ENCODE measurements at places on chromosomes 11 and 22. TPM values are rescaled to one million over a fixed set of nuclear protein-coding genes. Genes with fewer than 3 reads are reported as not detected.

GRCh38 chr11:1496761-1497095 is 10.1 kb upstream of the MOB2 start:
- H3K4me1 ChIP-seq: no peaks in the 10 kb centered on the region
- no peak for DNase-seq
- H3K4me3 ChIP-seq: no peak overlapping the region
- H3K27me3 ChIP-seq: no peaks in the 10 kb centered on the region
- H3K27ac ChIP-seq: no peak overlapping the region

DNA sequence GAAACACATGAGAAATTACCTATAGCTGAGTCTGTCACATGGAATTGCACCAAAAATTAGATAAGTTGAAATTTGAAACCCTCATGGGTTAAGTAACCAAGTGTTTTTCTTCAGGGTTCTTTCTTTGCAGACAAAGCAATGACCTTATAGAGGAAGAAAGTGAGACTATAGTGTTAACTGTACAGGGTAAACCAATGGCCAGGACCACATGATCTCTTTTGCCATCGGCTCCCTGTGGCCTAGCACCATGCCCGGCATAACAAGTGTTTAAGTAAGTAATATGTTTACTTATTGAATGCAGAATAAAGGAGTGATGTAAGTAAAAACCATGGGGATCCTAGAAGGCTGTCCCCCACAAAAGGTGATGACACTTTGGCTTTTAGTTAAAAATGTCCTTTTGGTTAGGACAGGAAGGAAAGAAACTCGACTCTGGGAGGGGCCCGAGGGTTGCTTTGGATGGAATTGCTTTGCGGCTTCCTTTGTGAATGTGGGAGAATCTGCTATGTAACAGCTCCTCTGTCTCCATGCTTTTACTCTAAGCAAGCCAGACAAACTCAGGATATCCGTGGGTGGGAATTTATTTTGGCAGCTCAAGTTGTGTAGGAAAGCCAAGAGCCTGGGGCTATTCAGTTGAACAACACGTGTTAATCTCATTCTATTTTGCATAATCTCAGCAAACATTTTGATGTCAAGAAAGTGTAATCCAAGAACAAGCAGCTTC is 454.7 kb downstream of the INSC start:
- no peak overlapping the region for H3K4me3 ChIP-seq
- H3K4me1 ChIP-seq: no peaks in the 10 kb centered on the region
- no peak for DNase-seq
- 0 out of 2 replicates have a peak, but pooled peaks cover 7% of the 10 kb centered on the region for H3K27me3 ChIP-seq
- no peak overlapping the region for H3K27ac ChIP-seq
- H3K36me3 ChIP-seq: no peaks in the 10 kb centered on the region

Gene KRTAP5-11
- not detected for total RNA-seq

Gene MMP1
- not detected for total RNA-seq

Gene CDHR5
- total RNA-seq: not detected

Gene DNAJB13
- 0.22 TPM for total RNA-seq

DNA sequence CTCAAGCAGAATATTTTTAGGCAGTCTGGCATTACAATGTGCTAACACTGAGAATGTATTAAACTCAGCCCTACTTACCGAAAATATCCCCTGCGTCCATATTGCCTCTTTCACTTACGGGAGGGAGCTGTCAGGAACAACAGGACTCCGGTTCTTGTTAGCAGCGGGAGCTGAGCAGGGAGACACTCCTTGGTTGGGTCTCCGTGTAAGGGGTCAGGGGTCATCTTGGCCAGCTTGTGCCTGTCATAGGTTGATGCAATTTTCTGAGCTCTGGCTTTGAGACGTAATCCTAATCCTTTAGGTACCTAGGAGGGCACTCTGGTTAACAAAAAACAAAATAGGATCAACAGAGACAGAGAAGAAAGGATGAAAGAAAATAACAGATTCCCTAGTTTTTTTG is 1477.2 kb downstream of the BRD1 start:
- H3K4me3 ChIP-seq: no peak overlapping the region
- H3K36me3 ChIP-seq: no peaks in the 10 kb centered on the region
- no peaks in the 10 kb centered on the region for H3K27me3 ChIP-seq
- no peak for DNase-seq

GRCh38 chr11:72308226-72309073 is 64.5 kb upstream of the PHOX2A start:
- H3K4me3 ChIP-seq: no peak overlapping the region
- no peaks in the 10 kb centered on the region for H3K27me3 ChIP-seq
- H3K27ac ChIP-seq: no peak overlapping the region

- no peaks in the 10 kb centered on the region for H3K27me3 ChIP-seq
Observed at GRCh38 chr11:111691741-111692140, 74.4 kb downstream of the PPP2R1B start.

- H3K36me3 ChIP-seq: no peaks in the 10 kb centered on the region
- H3K27ac ChIP-seq: no peak overlapping the region
- H3K27me3 ChIP-seq: no peaks in the 10 kb centered on the region
- no peak for DNase-seq
- H3K4me1 ChIP-seq: peaks cover 12% of the 10 kb centered on the region
Observed at GRCh38 chr11:7569044-7569443, 55.2 kb downstream of the PPFIBP2 start.

Gene UPK3A
- not detected for total RNA-seq

- peaks cover 29% of the 10 kb centered on the region for H3K27me3 ChIP-seq
- H3K36me3 ChIP-seq: no peaks in the 10 kb centered on the region
- H3K4me3 ChIP-seq: no peak overlapping the region
- DNase-seq: no peak
- no peaks in the 10 kb centered on the region for H3K4me1 ChIP-seq
Observed at GRCh38 chr22:36212901-36213300, 11.3 kb upstream of the APOL4 start.

DNA sequence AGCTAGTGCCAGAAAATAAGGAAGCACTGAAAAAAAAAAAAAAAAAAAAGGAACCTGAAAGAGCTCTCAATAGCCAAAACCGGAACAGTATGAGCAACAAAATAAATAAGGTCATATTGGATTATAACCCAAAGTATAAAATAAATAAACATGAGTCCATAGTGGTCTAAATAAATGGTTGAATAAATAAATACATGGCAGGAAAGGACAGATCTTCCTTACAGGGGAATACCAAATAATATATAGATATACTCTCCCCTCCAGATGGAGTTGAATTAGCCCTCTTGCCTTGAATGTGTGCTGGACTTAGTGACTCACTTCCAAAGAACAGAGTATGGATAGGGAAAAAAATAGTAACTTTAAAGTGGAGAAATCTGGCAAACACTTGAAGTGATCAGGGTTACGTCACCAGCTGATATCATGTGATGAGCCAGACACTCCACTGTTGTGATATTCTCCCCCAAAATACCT is 14.3 kb upstream of the ARRB1 start:
- no peaks in the 10 kb centered on the region for H3K4me1 ChIP-seq
- H3K36me3 ChIP-seq: no peaks in the 10 kb centered on the region
- H3K27ac ChIP-seq: no peak overlapping the region
- H3K4me3 ChIP-seq: no peak overlapping the region

DNA sequence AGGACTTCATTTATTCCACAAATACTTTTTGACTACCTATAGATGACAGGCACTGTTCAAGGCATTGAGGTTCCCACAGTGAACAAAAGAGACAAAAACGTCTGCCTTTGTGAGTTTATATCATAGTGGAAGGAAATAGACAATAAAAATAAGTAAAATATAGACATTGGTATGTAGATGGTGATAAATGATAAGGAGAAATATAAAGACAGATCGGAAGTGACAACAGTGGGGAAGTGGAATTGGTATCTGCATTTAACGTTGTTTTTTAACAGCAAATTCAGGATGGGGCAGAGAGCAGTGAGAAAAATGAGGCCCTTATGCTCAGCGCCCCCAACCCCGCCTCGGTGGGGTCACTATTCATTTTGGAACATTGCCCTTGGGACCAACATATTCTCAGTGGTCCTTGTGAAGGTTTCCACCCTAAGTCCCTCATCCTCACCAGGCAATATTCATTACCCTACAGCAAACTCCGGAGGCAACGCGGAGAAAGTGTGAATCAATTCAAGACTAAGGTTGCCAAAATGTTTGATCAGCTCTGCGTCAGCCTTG is 627 bp upstream of the PEX26 start:
- peak overlapping the region; percentile 76 for H3K27ac ChIP-seq
- H3K27me3 ChIP-seq: no peaks in the 10 kb centered on the region
- H3K4me3 ChIP-seq: peak overlapping the region; percentile 87
- H3K4me1 ChIP-seq: peaks cover 14% of the 10 kb centered on the region

- DNase-seq: no peak
- no peak overlapping the region for H3K27ac ChIP-seq
- H3K27me3 ChIP-seq: no peaks in the 10 kb centered on the region
- no peaks in the 10 kb centered on the region for H3K36me3 ChIP-seq
Observed at GRCh38 chr11:117418737-117419481, 91.3 kb downstream of the CEP164 start.

Gene CABP2
- total RNA-seq: not detected

Gene DYNC2H1
- total RNA-seq: 1.5 TPM

Gene OR5P2
- total RNA-seq: not detected

DNA sequence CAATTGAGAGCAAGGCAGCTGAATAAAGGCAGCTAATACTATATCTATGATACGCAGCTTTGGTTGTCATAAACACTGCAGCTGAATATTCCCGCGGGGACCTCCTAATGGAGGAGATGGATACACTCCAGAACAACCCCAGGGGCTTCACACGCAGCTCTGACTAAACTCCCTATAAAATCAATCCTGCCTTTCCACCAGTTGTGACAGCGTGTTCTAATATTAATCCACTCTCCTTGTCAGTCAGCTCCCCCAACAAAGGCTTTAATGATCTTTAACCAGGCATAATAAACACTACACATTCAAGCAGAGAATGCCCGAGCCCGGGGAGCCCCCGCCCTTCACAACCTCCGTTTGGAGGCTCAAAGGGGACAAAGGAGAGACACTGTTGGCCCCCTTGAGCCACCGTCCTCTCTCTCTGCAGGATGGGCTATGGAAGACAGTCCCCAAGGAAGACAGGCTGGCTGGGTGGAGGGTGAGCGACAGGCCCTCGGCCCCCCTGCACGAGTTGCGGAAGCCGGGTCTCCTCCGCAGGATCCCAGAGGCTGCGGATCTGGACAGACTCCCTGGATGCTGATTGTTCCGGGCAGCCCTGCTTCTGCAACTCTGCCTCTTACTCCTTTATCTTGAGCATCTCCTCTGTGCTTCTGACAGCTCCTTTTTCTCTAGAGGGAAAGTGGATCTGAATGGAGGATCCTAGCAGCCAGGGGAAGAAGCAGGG is 565.2 kb downstream of the BUD13 start:
- H3K27me3 ChIP-seq: peaks cover 18% of the 10 kb centered on the region
- H3K4me1 ChIP-seq: no peaks in the 10 kb centered on the region
- DNase-seq: no peak

DNA sequence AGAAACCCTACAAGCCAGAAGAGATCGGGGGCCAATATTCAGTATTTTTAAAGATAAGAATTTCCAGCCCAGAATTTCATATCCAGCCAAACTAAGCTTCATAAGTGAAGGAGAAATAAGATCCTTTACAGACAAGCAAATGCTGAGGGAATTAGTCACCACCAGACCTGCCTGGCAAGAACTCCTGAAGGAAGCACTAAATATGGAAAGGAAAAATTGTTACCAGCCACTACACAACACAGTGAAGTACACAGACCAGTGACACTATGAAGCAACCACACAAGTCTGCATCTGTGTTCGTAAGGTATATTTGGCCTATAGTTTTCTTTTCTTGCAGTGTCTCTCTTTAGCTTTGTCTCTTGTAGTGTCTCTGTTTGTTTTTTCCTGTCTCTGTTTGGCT is 29.0 kb downstream of the TMEM225 start:
- H3K4me3 ChIP-seq: no peak overlapping the region
- DNase-seq: no peak

Gene SCGB1C1
- total RNA-seq: not detected

- no peaks in the 10 kb centered on the region for H3K36me3 ChIP-seq
- DNase-seq: no peak
- no peaks in the 10 kb centered on the region for H3K4me1 ChIP-seq
- no peak overlapping the region for H3K4me3 ChIP-seq
Observed at GRCh38 chr11:115169251-115169650, 335.0 kb downstream of the CADM1 start.

- no peak for DNase-seq
- no peak overlapping the region for H3K4me3 ChIP-seq
- no peak overlapping the region for H3K27ac ChIP-seq
- no peaks in the 10 kb centered on the region for H3K27me3 ChIP-seq
Observed at GRCh38 chr11:64772303-64773018, 5.9 kb downstream of the SF1 start.

Gene MFRP
- total RNA-seq: not detected

Gene ARHGAP32
- total RNA-seq: 27.8 TPM

DNA sequence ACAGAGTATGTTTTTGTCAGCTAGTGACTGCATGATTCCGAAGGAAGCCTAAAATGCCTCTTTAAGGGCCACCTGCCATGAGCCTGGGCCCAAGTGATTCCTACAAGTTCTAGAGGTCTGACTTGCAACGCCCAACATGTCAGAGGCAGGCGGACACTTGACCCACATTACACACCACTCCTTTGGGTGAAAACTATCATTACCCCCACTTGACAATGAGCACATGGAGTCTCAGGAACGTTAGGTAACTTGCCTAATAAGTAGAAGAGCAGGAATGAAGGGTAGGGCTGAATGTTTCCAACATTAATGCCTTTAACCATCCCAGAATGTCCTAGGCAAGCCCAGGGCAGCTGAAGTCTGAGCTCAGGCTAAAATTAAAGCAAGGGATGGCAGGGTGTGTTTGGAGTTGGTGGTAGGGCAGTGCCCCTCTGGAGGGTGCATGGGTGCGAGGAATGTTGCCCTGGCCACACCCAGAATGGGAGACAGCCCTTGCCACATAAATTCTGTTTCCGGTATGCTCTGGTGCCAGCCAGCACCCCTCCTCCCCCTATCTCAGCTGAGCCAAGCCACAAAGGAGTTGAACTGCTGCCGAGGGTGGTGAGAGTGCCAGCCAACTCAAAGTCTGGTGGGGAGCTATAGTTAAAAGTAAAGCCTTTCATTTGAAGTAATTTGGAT is 2.5 kb downstream of the PLAAT2 start:
- peaks cover 10% of the 10 kb centered on the region for H3K4me1 ChIP-seq
- no peak overlapping the region for H3K4me3 ChIP-seq
- H3K27me3 ChIP-seq: no peaks in the 10 kb centered on the region

Gene KIAA1671
- total RNA-seq: 36.8 TPM

GRCh38 chr22:42564699-42565098 is 10.9 kb downstream of the SERHL2 start:
- H3K27ac ChIP-seq: no peak overlapping the region
- H3K36me3 ChIP-seq: no peaks in the 10 kb centered on the region
- H3K4me3 ChIP-seq: no peak overlapping the region
- DNase-seq: no peak
- H3K4me1 ChIP-seq: no peaks in the 10 kb centered on the region

- no peaks in the 10 kb centered on the region for H3K27me3 ChIP-seq
- peaks cover 7% of the 10 kb centered on the region for H3K4me1 ChIP-seq
- H3K4me3 ChIP-seq: no peak overlapping the region
- H3K27ac ChIP-seq: no peak overlapping the region
Observed at GRCh38 chr11:86790867-86791849, 9.2 kb upstream of the PRSS23 start.

DNA sequence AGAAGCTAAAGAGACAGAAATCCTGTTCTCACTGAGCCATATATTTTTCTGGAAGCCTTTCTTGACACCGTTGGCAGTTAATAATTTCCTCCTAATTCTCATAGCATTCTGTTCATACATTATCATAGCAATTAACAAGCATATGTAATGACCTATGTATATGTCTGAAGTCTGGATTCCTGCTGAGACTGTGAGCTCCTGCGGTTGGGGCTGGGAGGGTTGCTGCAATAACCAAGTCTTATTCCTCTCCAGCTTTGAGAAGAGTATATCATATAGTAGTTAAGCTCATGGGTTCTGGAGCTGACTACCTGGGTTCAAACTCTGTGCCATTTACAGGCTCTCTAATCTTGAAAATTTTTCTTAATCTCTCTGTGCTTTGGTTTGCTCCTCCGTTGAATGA is 175.2 kb downstream of the MAML2 start:
- DNase-seq: no peak
- no peaks in the 10 kb centered on the region for H3K4me1 ChIP-seq
- peaks cover 14% of the 10 kb centered on the region for H3K27me3 ChIP-seq

Gene USP2
- total RNA-seq: 5.0 TPM

- no peaks in the 10 kb centered on the region for H3K27me3 ChIP-seq
Observed at GRCh38 chr11:17472467-17472866, 4.2 kb downstream of the ABCC8 start.
